ENCODE measurements at places on chromosomes 7 and 10.

GRCh38 chr7:97015279-97015678, 9.4 kb downstream of the DLX5 start:
- DNase-seq, result no peak

- no peak for DNase-seq
Measured at GRCh38 chr10:130743751-130744271, 567.7 kb downstream of the TCERG1L start.

DNA sequence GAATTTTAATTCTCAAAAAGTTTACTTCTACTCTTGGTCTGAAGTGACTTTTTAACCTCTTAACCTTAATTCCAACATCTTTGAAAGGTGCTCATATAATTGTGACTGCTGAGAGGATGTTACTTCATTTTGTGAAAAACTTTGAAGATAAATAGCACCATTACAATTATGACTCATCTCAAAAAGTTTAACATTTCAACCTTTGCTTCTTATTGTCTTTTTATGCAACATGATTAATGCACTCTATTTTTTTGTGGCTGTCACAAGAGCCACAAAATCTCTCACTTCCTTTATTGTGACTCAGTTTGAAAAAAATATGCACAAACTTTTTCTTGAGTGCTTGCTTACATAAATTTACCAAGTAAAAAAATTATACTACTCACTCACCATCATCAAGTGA, 383.1 kb downstream of the LRRTM3 start:
- no peak for DNase-seq

DNA sequence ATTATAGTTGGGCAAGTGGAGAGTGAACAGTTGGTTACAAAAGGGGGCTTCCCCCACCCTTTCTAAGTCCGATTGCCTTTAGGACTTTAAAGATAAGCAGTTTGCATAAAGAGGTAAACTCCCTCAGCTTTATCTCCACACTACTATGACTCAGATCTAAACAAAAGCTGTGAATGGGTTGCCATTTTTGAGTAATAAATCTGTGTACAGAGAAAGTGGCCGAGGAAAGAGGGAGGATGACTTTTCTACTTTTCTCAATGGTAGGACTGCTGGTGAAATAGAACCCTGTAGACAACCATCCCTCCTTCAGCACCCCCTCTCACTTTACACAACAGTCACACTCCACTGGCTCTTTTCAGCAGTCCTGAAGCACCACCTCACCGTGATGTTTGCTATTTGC, 71.2 kb downstream of the DNMBP start:
- DNase-seq, result no peak

DNA sequence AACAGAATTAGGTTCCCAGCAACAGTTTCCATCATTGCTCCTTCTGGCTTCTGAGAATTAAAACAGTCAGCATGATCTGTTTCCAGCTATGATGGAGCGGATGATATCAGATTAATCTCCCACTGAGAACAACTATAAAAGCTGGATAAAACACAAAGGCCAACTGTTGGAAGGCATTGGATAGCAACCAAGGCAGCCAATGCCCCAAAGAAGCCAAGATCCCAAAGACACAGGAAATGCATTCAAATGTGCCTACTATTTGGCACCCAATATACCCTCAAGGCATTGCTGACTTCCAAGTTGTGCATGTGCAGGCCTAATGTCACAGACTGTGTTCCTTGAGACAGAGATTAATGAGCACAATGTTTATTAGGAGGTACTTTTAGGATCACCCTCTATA, 259.3 kb downstream of the ARHGAP12 start:
- DNase-seq, result no peak

- no peak for DNase-seq
Measured at GRCh38 chr10:111511751-111512150, 434.9 kb downstream of the ADRA2A start.

GRCh38 chr7:2071133-2071832, 161.5 kb downstream of the MAD1L1 start:
- no peak for DNase-seq

GRCh38 chr10:60809157-60809556, 30.9 kb downstream of the CDK1 start:
- no peak for DNase-seq

DNA sequence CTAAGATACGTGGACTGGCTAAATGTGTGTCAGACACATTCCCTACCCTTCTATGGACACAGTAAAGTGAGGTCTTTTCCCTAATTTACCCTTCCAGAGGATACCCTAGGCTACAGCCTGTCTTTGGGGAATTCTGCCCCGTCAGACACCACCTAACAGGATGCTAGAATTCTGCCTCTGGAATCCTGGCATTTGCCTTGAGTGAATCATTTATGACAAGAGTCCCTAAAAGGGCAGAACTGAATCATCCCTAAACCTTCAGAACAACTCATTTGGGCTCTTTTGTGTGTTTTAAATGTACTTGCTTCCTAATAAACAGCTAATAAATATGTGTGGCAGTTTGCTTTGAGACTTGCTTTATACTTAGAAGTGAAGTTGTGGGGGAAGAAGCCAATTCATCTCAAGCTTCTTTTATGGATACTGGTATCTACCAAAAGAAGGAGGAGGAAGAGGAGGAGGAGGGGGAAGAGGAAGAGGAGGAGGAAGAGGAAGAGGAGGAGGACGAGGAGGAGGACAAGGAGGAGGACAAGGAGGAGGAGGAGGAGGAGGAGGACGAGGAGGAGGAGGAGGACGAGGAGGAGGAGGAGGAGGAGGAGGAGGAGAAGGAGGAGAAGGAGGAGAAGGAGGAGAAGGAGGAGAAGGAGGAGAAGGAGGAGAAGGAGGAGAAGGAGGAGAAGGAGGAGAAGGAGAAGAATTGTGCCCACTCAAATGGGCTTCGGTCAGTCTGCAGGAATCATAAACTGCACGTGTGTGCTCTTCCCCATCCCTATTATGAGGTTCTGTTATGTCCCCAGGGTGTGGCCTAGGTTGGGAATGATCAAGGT, 27.1 kb downstream of the PARP12 start:
- no peak for DNase-seq

GRCh38 chr7:120615703-120616102, 242.2 kb downstream of the TSPAN12 start:
- no peak for DNase-seq

GRCh38 chr10:73641328-73642060, at the start of gene MYOZ1:
Gene MYOZ1 (minus strand): TSS chr10:73641474. CDS start chr10:73640017, 1,457 bp downstream.
- no peak for DNase-seq

GRCh38 chr10:78462726-78463228, 429.1 kb downstream of the RPS24 start:
- DNase-seq, result no peak

- DNase-seq, result no peak
Measured at GRCh38 chr7:102050864-102051460, 233.5 kb downstream of the CUX1 start.

DNA sequence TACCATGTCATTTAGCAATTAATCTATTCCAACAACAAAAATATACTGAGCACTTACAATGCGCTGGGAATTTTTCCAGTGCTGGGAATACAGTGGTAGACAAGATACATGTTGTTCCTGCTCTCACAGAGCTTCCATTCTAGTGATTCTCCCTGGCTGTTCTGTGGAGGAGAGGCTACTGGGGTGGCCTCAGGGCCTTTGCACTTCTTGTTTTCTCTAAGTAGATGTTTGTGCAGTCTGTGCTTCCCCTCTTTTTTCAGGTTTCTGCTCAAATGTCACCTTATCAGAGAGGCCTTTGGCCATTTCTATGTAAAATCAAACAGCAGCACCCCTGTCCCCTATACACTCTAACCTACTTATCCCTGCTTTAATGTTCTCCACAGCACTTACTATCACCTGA, 24.7 kb downstream of the OSBPL3 start:
- no peak for DNase-seq

DNA sequence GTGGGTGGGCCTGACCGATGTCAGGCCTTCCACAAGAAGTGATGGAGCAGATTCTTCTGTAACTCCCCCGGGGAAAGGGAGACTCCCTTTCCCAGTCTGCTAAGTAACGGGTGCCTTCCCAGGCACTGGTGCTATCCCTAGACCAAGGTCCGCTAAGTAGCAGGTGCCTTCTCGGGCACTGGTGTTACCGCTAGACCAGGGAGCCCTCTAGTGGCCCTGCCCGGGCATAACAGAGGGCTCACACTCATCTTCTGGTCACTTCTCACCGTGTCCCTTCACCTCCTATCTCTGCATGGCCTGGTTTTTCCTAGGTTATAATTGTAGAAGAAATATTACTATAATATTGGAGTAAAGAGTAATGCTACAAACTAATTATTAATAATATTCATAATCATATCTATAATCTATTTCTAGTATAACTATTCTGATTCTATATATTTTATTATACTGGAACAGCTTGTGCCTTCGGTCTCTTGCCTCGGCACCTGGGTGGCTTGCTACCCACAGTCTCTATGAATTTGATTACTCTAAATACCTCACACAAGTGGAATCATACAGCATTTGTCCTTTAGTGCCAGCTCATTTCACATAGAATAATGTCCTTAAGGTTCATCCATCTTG, 1378.7 kb downstream of the XPNPEP1 start:
- peak; percentile 8 for DNase-seq
